ENCODE measurements at places on chromosomes 4 and X. TPM values are rescaled to one million over a fixed set of nuclear protein-coding genes. Genes with fewer than 3 reads are reported as not detected.

DNA sequence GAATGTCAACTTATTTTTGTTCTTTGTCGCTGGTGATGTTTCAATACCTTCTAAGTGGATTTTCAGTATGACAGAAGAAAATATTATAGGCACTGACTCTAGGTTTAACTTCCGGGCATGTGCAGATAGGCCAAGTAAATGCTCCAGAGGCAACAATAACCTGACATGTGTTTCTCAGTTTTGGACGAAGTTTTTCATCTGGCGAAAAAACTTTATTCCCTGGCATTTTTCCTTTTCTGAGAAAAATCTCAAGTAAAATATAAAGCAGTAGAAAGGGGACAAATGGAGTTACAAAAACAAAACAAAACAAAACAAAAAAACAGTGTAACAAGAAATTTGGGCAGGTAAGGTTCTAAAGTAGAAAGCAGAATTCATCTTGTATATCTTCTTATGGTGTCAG is 173.5 kb downstream of the ANTXR2 start:
- DNase-seq, result no peak

- no peak for DNase-seq
Measured at GRCh38 chr4:8281519-8282133, 12.1 kb downstream of the HTRA3 start.

- DNase-seq, result no peak
Measured at GRCh38 chr4:127985989-127986388, 20.8 kb downstream of the ABHD18 start.

GRCh38 chr4:139295206-139295941 is 5.9 kb upstream of the NAA15 start:
- DNase-seq, result peak; percentile 98

DNA sequence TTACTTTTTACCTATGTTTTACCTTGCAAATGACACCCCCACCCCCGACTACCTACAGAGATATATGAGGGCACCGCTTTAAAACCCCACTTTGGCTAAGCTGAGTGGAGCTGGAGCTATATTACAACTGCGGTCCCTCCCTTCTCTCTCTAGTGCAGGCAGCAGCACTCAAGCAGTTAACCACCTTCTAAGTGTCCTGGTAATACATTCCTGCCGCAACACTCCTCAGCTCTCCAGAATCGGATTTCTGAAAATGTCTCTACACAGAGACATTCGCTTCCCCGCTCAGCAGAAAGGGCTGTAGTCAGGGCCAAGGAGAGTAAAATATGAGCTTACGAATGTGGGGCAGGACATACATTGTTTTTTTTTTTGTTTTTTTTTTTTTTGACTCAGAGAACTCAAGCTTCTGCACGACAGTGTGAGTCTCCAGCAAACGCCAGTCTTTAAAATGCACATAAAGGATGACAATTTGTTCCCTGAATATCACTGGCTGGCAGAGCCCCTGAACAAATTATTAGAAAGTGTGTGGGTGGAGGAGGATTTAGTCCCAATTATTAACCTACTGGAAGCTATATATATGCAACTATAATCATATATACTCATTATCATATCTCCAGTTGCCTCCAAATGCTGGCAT is 287.0 kb upstream of the TET2 start:
- DNase-seq, result peak; percentile 24

- DNase-seq, result no peak
Measured at GRCh38 chr4:108425988-108426387, 194.4 kb upstream of the RPL34 start.

DNA sequence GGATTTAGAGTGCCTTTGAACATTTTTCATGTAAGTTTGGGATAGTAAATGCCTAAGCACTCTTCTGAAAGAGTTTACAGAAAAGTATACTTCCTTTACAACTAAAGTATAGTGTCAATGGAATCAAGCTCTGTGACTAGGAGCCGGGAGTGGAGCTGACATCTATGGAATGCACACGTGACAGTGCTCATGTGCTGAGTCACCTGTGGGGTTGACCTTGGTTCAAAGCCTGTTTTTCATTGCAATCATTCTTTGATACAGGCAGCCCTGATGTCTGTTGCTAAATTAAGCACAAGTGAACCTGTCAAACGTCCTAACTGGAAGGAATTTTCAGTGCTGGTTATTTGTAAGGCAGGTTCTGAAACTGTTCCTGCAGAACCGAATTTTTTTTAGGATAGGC is 82.5 kb downstream of the GPAT3 start:
- no peak for DNase-seq

DNA sequence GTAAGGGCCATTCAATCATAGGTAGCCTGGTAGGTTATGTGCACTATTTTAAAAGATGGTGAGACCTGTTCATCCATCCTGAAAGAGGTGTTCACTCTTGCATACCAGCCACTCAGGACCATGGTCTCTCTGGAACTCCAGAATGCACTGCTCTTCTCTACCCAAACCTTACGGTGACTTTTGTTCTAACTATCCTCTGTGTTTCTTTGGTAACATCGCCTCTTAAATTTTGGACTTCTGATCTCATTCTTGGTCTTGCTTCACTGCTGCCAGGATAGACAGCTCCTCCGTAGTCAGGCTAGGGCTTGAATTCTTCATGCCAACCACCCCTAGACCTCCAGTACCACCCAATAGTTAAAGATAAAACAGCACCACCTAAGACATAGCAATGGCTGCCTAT is 346.3 kb upstream of the GALNT7 start:
- no peak for DNase-seq

- no peak for DNase-seq
Measured at GRCh38 chrX:135302269-135302873, 6.9 kb upstream of the ETDC start.

- DNase-seq, result no peak
Measured at GRCh38 chrX:96776966-96777365, 92.3 kb downstream of the DIAPH2 start.

DNA sequence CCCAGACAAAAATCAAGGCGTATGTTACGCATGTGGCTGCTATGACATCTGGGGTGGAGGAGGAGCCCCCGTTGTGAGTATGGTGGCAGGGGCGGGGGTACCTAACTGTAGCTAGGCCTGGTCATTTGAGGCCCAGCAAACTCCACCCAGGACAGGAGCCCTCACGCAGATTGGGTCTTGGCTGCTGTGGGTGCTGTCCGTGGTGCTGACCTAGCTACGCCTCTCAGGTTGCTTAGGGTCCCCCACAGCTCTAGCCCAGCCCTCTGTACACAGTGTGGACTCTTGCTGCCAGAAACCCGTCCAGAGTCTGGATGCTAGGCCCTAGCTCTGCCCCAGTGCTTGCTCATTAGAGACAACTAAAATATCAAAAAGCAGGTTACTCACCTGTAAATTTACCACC is 146.7 kb upstream of the PSAPL1 start:
- DNase-seq, result no peak

- DNase-seq, result no peak
Measured at GRCh38 chr4:118389721-118390120, 36.9 kb upstream of the PRSS12 start.

- no peak for DNase-seq
Measured at GRCh38 chrX:139930401-139930800, 2.5 kb downstream of the ATP11C start.

DNA sequence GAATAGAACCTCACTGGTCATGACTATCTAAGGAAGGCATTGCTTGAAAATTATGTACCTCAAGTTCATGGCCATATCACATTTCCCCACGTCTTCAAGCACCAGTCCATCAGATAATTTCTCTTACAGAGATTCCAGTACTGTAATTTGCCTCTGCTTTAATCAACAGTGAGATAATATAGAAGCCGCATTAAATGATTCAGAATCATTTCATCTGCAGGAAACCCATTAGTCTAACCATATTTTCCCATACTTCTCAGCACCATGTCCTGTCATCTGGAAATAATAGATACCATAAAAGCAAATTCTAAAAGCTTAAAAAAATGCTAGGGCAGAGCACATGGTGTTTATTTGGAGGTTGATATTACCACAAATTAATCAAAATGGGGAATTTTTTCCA is 310.3 kb upstream of the SLIT2 start:
- no peak for DNase-seq

Gene CD38
- 44.1 TPM for total RNA-seq

Gene CBR4
- total RNA-seq, result 32.0 TPM

Gene CYP4V2
- 34.9 TPM for total RNA-seq

Gene BOD1L1
- total RNA-seq, result 88.0 TPM

Gene CABS1
- not detected for total RNA-seq
